ENCODE measurements at places on chromosomes 12 and 14.

DNA sequence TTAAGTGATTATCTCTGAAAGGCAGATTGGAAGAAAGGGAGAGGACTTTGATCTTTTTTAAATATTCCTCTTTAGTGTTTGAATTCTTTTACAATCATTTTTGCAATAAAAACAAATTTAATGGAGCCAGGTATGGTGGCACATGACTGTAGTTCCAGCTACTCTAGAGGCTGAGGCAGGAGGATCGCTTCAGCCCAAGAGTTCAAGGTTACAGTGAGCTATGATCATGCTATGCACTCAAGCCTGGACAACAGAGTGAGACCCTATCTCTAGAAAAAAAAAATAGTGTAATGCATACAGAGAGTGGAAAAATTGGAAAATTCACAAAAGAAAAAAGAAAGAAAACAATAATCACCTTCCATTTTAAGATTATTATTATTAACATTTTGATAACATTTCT is 15.2 kb upstream of the HECTD1 start:
- no peak for DNase-seq

DNA sequence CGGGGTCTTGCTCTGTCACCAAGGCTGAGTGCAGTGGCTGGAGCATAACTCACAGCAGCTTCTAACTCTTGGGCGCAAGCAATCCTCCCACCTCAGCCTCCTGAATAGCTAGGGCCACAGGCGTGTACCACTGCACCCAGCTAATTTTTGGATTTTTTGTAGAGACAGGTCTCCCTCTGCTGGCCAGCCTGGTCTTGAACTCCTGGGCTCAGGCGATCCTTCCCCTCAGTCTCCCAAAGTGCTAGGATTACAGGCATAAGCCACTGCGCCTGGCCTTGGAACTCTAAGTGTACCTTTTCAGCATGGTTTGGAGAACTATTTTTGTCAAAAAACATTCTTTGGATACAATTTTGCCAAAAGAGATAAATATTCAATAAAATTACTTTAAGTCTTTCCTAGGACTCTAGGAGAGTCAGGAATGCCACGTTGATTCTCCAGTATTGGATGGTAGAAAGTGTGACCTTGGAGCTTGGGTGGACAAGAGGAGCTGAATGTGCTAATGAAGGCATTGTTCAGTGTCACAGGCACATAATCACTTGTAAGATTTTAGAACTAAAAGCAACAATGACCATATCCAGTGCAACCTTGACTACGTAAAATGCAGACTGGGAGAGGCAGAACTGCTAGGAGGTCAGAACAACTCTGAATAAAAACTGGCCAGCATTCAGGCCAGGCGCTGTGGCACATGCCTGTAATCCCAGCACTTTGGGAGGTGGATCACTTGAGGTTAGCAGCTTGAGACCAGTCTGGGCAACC is 2.8 kb downstream of the SRSF9 start:
- peak; percentile 44 for DNase-seq

- DNase-seq = no peak
Measured at GRCh38 chr12:82213761-82214160, 144.4 kb downstream of the CCDC59 start.

GRCh38 chr14:63288853-63289252 is 29.9 kb downstream of the GPHB5 start:
- no peak for DNase-seq

DNA sequence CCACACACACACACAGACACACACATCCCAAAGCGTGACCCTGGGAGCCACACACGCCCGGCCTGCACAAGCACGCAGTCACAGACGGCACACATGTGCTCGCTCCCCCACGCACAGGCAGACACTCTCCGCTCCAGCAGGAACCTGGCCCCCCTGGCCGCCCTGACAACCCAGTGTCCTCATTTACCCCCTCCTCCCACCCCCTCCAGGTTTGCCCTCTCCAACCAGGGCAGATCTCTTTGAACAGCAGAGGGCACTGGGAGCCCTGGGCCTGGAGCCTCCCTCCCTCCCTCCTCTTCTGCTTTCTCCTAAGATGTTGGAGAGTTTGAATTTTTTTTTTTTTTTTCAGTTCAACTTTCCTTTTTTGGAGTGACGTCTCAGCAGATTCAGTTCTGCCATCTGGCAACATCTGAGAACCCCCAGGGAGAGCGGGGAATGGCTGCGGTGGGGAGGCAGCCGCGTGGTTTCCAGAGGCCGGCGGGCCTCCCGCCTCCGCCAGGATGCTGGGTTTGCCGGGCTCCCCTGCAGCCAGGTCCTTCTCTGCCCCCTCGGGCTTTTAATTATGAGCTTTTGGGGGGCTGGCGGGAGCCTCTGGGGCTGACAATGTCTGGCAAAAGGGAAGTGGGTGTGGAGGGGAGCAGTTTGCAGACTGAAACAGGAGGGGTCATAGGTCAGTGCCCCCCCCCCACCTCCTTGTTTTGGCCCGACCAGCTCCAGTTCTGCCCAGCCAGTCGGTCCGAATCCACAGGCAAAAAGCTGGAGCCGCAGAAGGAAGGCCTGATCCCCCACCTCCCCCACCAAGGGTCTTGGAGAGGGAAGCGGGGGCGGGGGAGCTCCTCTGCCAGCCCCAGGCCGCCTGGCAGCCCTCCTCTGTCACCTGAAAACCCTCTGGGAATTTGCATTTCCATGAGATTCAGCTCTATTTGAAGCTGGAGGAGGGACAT is 1.3 kb upstream of the NCOR2 start:
- DNase-seq = no peak

- DNase-seq = no peak
Measured at GRCh38 chr12:121748218-121748570, 35.6 kb downstream of the TMEM120B start.

- DNase-seq = no peak
Measured at GRCh38 chr12:45415393-45415817, 199.5 kb downstream of the ANO6 start.

GRCh38 chr14:46306267-46306666 is 345.3 kb downstream of the RPL10L start:
- DNase-seq = no peak

GRCh38 chr12:89994911-89995310 is 286.3 kb upstream of the ATP2B1 start:
- no peak for DNase-seq

DNA sequence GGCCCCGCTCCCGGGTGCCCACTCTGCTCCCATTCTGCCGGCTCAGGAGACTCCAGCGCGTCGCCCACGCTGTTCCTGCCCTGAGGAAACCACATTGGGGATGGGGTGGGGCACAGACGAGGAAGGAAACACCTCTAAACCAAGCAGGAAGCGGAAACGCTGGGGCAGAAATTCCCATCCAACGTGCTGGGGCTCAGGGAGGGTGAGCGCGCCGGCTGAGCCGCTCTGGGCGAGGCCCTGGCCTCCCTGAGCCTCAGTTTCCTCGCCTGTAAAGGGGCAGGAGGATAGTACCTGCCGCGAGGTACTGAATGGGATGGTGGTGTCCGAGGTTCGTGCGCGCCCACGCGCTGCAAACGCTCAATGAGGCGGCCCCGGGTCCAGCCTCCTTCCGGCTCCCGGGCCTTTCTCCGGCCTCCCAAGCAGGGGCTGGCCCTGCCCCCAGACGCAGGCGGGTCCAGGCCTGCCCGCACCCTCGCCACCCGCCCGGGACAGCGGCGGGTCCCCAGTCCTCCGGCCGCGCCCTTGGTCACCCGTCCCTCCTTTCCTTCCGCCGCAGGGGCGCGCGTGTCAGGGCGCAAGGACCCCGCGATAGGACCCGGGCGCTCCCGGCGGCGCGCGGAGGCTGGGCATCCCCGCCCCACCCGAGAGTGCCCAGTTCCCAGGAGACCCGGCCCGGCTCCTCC is 673 bp downstream of the BEGAIN start:
- no peak for DNase-seq

- DNase-seq = no peak
Measured at GRCh38 chr14:96508900-96509299, 6.7 kb downstream of the PAPOLA start.
